NCI-H1048 (cell line): ENCODE measurements at places on chromosomes 1 and 21.

DNA sequence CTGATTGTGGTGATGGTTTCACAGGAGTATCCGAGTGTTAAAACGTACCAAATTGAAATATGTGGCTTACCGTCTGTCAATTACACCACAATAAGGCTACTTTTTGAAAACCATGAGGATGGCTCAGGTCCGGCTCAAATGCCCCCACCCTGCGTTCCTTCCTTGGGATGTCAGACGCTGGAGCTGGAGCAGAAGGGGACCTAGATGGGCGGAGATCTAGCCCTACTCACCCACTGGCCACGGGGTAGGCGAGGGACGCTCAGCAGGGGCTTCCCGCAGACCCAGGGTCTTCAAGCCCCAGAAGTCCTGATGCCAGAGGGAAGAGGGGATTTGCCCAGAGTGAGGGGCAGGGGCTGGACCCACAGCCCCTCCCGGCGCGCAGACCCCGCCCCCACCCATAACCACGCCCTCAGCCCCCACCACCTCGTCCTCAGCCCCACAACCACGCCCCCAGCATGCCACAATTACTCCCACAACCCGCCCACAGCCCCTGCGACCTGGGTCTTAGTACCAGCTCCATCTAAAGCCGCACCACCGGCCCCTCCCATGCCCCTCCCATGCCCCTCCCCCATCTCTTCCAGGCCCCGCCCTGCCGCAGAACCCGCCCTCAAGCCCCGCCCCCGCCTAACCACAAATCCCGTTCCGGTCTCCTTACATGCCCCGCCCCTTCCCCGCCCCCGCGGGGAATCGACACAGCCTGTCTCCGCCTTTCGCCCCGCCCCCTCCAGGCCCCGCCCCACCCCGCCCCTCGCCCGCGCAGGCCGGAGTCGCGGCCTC, at the start of gene LRRC3:
Gene LRRC3 (plus strand): TSS at position 764 of the 777 bp plus-strand sequence. CDS start 1,135 bp downstream, outside the sequence.
- DNase-seq: no peak

GRCh38 chr21:18987520-18988026, 584.0 kb upstream of the TMPRSS15 start:
- no peak for DNase-seq

- no peak for DNase-seq
Observed at GRCh38 chr1:172547071-172547470, 14.1 kb downstream of the SUCO start.

DNA sequence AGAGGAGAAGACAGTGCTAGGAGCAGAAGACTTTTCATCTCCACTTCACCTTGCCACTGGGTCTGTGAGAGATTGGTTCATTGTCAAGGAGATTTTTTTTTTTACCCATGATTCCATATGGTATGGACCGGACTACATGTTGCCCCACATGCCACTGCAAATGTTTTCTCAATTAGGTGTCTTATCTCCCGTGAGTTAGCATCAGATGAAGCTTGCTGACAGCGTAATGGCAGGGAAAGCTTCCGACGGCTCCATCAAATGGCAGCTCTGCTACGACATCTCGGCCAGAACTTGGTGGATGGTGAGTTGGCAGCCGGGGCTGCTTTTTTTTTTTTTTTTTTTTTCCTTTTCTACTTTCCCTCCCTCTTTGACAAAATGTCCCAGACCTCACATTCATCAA, 217.2 kb upstream of the NFIA start:
- no peak for DNase-seq

GRCh38 chr1:9577423-9577822, 11.3 kb upstream of the TMEM201 start:
- no peak for DNase-seq

- DNase-seq: no peak
Observed at GRCh38 chr1:206035027-206035426, 11.3 kb upstream of the CTSE start.

- no peak for DNase-seq
Observed at GRCh38 chr1:158078569-158079080, 85.2 kb downstream of the KIRREL1 start.
